NCI-H146 (cell line): ENCODE measurements at places on chromosomes 16 and 17.

- no peak for DNase-seq
These were observed 690 bp downstream of the NDE1 start for GRCh38 chr16:15650698-15651171.

- no peak for DNase-seq
These were observed 324.0 kb downstream of the HS3ST4 start for GRCh38 chr16:26015776-26016175.

- no peak for DNase-seq
These were observed 5.9 kb downstream of the BAIAP2 start for GRCh38 chr17:81040791-81041337.

GRCh38 chr16:49727611-49728010 is 128.3 kb downstream of the ZNF423 start:
- DNase-seq, result no peak

GRCh38 chr16:6499413-6499812 is 833.2 kb upstream of the RBFOX1 start:
- no peak for DNase-seq

- no peak for DNase-seq
These were observed 38.2 kb downstream of the COPRS start for GRCh38 chr17:31820691-31821435.

DNA sequence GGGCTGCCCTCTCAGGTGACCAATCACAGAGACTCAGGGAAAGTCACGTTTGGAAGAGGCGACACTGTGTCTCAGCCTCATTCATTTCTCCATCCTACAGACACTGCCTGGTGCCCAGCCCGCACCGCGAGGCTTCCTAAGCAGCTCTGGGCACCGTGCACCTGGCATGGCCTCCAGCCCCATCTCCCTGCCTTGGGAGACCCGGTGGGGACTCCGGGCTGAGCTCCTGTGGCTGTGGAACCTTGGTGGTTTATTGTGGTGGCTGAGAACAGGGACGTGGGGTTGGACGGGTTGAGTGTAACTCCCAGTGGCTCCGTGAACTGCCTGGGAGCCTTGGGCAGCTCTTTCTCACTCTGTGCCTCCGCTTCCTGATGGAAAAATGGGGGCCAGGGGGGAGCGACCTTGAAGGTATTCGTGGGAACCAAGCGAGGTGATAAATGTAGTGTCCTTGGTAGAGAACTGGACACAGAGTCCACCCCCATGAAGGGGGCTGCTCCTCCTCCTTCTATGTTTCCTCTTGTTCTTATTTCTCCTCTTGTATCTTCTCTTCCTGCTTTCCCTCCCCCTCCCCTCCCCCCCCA is 215.4 kb downstream of the SEC14L1 start:
- no peak for DNase-seq

- no peak for DNase-seq
These were observed 878 bp downstream of the KRT10 start for GRCh38 chr17:40821536-40821935.

DNA sequence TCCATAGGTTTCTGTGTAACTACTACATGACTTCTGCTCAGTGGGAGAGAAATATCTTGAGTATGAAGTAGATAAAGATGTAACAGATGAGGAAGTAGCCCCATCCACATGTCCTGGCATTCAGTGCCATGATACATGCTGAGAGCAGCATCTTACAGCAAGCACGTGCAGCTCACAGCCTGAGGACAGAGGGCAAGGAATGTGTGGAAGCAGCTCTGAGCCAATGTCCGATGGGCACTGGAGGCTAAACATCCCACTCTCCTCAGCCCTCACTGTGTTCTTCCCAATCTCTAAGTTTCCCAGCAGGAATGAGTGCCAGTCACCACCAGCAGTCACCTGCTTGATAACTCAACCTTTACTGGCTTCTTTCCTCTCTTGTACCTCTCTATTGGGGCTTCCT is 40.4 kb downstream of the CFDP1 start:
- no peak for DNase-seq

GRCh38 chr16:75947626-75948239 is 221.4 kb upstream of the CPHXL start:
- peak; percentile 61 for DNase-seq
